ENCODE measurements at places on chromosomes 11 and 22. TPM values are rescaled to one million over a fixed set of nuclear protein-coding genes. Genes with fewer than 3 reads are reported as not detected.
A peak's percentile ranks its signal among the peaks of the same experiment; 100 is the strongest.

DNA sequence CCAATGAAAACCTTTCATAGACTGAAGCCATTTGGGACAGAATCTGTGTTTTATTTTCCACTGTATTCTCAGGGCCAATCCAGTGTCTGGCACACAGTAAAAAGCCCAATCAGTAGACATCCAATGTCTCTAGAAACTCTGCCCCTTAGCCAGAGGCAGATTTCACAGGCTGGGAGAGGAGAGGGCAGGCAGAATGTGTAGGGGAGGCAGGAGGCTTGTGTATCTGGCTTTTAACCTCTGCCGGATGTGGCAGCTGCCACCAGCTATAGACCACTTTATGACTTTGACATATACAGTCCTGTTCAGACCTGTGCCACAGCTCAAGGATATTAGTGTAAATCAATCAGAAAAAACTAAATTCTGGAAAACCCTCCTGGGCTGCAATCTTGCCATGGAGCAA, 4.4 kb downstream of the EXPH5 start:
- no peak for DNase-seq

GRCh38 chr11:130633466-130633865, 185.0 kb downstream of the ADAMTS15 start:
- no peak for DNase-seq

GRCh38 chr11:69300120-69301060, 6.4 kb downstream of the MYEOV start:
- no peak for DNase-seq

- no peak for DNase-seq
These were observed 617 bp upstream of the ARHGAP20 start for GRCh38 chr11:110712659-110713448.

DNA sequence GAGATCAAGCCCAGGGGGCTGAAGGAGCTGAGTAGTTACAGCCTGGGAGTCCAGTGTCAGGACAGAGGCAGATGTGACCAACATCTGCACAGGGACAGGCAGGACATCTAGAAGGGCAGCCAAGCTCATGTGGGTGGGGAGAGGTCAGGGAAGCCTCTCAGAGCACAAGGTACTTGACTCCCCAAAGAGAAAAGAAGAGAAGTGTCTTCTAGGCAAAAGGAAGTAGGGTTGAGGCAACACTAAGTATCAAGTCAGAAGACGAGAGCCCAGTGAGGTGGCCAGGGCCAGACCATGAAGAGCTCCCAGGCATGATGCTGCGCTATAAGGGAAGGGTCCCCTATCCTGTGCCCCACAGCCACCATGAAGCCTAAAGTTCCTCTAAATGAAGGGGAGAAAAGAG, 21.5 kb downstream of the RPL27A start:
- DNase-seq = no peak

GRCh38 chr11:20004866-20005265, 155.4 kb downstream of the DBX1 start:
- no peak for DNase-seq

DNA sequence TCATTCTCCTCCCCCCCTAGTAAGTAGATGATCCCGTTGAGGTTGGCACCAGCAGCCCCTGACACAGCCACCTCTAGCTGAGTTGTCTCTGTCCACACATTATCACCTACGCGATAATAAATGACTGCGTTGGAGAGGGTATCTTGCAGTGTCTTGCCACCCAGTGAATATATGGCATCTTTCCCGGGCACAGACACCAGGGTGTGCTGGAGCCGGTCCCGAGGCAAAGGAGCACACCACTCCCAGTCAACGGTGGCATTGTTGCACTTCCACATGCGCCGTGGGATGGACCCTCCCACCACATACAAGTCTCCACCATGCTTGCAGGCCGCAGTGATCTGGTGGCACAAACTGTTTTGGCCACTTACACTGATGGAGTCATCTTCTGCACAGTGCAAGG, 5.4 kb downstream of the KBTBD4 start:
- no peak for DNase-seq

- DNase-seq = no peak
These were observed 15.5 kb downstream of the KIAA0930 start for GRCh38 chr22:45224988-45225731.

DNA sequence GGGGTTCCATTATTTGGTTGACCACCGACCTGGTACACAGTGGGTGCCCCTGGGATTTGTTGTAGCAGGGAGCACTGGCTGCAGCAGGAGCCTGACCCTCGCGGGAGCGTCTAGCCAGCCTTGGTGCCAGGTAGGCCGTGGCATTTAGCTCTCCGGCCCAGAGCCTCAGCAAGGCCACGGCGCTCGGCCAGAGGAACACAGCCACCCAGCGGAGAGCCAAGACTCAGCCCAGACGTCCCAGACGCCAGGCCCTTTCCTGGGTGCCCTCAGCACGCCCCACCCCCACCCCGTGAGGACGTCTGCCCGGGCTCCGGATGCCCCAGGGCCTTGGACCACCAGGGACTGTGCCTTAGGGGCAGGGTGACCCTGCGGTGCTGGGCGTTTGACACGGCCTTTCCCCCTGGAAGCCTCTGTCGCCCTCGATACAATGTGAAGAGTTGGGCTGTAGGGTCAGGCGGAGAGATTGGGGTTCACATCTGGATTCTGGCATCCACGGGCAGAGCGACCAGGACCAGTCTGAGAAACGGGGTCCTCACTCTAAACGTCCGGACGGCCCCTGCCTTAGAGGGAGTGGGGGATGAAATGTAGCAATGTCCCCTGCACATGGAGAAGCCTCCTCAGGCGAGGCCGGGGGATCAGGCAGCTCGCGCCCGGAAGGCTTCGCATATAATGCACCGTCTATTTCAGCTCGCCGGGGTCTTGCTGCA, 99.2 kb upstream of the FGF3 start:
- no peak for DNase-seq

- peak; percentile 47 for DNase-seq
These were observed 43.6 kb upstream of the POU2AF1 start for GRCh38 chr11:111422494-111423249.

DNA sequence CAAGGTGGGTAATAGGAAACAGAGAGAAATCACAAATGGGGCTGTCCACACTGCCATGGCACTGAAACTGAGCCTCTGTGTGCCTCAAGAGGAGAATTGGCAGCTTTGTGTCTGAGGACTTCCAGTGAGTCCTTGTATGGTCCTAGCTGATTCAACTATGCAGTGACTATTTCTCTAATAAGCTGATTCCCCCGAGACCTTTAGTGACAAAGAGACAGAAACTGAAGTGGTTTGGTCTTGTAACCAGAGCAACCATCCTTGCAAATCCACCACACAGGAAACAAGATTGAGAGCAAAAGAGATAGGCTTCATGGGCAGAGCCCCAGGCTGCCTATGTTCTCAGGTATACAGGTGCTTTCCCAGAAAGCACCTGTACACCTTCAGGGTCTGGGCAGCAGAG, 1038.5 kb downstream of the NTM start:
- no peak for DNase-seq

- DNase-seq = no peak
These were observed 1053.8 kb downstream of the LRRC4C start for GRCh38 chr11:40405614-40406013.

- DNase-seq = peak; percentile 72
These were observed 1.9 kb downstream of the CHRM4 start for GRCh38 chr11:46389450-46390330.

HTR3A gene
- not detected for total RNA-seq

POU2AF1 gene
- not detected for total RNA-seq

RASD2 gene
- 0.08 TPM for total RNA-seq

RPLP2 gene
- total RNA-seq = 1,147 TPM

TPBGL gene
- not detected for total RNA-seq

C11orf52 gene
- total RNA-seq = not detected

CHADL gene
- total RNA-seq = not detected

DBX1 gene
- total RNA-seq = not detected

SUSD2 gene
- total RNA-seq = 0.12 TPM

CENPM gene
- 52.7 TPM for total RNA-seq

PLA2G6 gene
- 12.2 TPM for total RNA-seq

RASL10A gene
- total RNA-seq = not detected

CHRM1 gene
- total RNA-seq = not detected

FGF3 gene
- total RNA-seq = not detected

CBLIF gene
- total RNA-seq = not detected
